ENCODE measurements at places on chromosomes 7 and 10.

DNA sequence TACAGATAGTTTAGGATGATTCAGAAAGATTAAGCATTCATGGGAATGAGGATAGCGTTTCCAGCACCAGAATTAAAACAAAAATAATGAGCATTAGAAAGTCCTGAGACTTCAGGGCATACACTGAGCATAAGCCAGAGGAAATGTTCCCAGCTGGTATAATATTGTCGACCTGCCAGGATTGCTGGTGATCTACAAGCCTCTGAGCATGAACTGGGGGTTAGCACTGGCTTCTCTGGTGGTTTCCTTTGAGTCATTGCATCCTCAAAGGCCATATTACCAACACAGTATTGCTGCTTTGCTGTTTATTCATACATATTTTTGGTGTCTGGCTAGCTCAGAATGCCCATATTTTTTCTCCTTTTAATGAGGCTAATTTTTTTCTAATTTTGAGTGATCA, 10.7 kb upstream of the ATRNL1 start:
- DNase-seq: no peak

DNA sequence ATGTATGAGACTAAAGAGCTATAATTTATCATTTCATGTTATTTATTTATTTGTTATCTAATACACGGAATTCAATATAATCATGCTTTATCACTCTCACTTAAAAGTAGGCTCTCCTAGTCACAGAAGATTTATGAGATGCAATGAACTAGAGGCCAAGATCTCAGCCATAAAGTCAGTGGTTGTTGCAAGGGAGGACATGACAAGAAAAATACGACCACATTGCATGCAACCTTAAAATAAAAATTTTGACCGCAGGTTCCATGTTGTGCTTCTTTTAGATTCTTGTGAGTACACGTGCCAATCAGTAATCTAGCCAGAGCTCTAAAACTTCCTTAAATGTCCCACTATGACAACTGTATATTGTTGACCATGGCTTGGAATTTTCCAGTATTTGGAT, 75.9 kb upstream of the SP8 start:
- DNase-seq: no peak

GRCh38 chr10:61068471-61068870, 124.5 kb upstream of the RHOBTB1 start:
- DNase-seq: no peak

GRCh38 chr10:9707216-9707615, 1310.5 kb upstream of the CELF2 start:
- no peak for DNase-seq

- no peak for DNase-seq
Observed at GRCh38 chr10:5710859-5711258, 26.2 kb downstream of the TASOR2 start.

GRCh38 chr10:99430116-99430450, 341 bp downstream of the GOT1 start:
- DNase-seq: peak; percentile 1

GRCh38 chr7:133560900-133561299, 308.0 kb downstream of the EXOC4 start:
- DNase-seq: no peak

DNA sequence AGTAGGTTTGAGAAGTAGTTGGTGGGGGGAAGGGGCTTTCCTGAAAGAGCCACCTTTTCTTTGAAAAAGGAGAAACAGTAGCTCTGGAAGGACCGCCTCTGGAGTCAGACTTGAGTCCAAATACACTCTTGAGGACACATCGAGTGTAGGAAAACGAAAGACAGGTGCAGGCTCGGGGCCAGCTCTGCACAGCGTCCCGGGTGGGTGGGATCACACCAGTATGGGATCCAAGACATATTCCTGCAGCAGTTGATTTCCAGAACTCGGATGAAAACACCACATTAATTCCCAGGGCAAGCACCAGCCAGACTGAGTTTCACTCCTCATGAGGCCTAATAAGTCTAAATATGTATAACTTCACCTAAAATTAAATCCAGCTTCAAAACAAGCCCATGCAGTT, 61.4 kb downstream of the ASB13 start:
- DNase-seq: no peak

DNA sequence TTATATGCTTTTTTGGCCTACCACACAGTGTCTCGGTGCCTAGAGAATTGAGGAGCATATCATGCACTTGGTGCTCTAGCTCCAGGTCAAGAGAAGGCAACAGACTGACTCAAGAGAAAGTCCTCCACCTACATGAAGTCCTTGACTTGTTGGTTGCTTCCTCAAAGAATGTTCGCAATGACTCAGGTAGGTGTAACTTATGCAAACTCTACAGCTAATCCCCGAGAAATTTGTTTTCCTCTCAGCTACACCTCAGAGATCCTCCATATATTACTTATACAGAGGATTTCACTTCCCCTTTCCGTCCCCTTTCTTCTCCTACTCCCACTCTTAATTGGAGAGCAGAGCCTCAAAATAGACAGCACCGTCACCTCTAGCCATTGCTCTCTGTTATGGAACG, 1013.1 kb downstream of the KCNMA1 start:
- peak; percentile 48 for DNase-seq

- DNase-seq: no peak
Observed at GRCh38 chr10:5070648-5071410, 23.4 kb upstream of the AKR1C3 start.

DNA sequence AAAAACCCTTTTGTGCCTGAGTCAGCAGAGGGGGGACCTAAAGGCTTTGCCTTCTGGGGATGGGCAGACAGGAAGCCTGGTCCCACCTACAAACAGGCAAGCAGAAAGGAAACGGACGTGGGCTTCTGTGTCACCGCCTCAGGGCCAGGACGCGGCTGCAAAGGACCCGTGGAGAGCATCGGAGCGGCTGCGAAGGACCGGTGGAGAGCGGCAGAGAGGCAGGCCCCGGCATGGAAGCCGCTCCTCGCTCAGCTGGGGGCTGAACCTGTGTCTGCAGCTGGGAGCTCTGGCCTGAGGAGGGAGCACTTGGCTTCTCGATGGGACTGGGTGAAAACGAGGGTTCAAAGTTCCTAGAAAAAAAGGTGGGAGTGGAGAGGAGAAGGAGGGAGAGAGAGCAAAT, 125.4 kb upstream of the PPP2R2D start:
- DNase-seq: no peak

DNA sequence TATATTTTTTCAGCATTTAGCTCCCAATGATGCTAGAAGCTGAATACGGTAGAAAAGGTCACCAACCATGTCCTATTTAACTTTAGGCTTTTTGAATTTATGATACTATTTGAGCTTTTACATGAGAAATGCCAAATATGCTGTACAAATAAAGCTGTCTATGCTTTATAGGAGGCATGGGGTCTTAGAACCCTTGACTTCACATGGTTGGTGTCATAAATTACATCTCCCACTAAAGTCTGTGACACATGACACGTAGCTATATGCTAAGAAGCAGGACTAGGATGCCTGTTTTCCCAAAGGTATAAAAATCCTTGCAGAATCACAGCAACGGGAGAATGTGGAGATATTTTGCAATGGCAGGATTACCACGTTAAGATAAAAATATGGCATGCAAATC, 960.4 kb downstream of the PCDH15 start:
- no peak for DNase-seq

DNA sequence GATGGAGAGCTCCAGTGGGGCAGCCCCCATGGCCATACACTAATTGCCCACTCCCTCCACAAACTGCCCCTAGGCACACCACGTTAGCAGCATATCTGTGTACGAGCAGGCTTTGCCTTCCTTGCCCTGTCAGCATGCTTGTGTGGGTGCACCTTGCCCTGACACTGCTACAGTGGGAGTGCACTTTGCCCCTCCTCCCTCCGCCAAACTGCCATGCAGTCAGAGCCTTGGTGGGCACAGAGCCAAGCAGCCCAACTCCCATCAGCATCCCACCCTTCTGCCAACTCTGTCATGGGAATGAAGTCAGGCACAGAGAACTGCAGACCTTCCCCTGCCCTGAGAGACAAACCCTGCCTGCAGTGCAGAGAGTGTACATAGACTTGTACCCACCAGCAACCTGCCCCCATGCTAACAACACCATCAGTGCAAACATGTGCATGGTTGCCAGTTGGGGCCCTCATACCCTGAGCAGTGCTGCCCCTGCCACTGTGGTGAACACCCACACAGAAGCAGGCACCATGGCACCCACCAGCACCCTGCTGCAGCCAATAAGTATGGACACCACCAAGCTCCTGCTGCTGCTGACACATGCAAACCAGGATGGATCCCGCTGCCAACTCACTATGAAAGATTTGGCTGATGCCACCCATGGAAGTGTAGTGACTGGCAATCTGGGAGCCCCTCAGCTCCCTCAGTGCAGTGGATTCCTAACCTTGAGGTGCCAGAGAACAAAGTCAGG, 1197.7 kb upstream of the CELF2 start:
- DNase-seq: no peak

GRCh38 chr7:19944363-19945120, 171.1 kb upstream of the TMEM196 start:
- no peak for DNase-seq

- peak; percentile 63 for DNase-seq
Observed at GRCh38 chr10:4107285-4107851, 322.4 kb upstream of the KLF6 start.

DNA sequence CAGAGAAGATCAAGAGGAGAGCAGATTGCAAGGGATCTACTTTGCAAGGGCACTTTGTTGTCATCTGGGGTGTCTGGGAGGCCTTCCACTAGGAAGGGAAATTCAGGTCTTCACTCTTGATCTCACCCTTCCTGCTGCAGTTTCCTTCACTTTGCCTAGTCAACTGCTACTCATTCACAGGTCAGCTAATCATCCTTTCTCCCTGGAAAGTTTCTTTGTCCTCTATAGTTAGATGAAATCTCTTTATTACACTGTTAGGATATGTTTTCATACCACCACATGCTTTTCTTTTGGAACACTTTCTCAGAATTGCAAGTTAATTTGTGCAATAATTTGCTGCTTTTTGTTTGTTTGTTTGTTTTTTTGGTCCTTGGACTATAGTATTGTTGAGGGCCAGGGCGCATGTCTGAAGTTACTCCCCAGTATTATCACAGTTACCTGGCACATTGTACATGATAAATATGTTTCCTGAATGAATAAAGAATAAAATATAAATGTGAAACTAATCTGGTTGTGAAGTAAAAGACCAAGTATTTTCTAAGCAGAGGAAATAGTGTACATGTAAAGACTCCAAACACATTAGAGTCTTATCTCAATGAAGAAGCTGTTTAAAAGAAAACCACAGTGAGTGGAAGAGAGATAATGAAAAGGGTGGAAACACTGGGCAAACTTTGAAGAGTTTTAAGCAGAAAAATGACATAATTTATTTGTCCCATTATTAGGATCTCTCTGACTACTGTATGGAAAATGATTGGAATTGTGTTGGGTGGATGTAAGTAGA, 139.9 kb upstream of the DGKB start:
- no peak for DNase-seq

All from inflammatory macrophage treated with lipopolysaccharide for 1 hour (primary cell).